ENCODE measurements at places on chromosomes 4 and X. TPM values are rescaled to one million over a fixed set of nuclear protein-coding genes. Genes with fewer than 3 reads are reported as not detected.

Gene GDPD2
- not detected for total RNA-seq

DNA sequence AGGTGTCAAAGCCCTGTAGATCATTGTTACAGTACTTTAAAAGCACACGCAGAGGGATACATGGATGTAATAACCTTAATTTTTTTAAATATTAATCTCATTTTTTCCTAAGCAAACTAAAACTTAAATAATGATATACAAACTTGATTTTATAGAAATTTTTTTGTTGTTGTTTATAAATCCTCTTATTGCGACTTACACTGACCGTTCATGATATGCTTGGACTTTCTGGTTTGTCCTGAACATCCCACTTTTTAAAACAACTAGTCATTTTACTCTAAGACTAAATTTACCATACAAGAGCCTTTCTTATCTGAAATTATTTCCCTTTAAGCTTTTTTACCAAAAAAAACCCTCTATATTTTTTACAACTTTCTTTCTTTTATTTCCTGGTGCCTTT lies 2106.0 kb downstream of the PCDH7 start:
- DNase-seq, result no peak

Gene FGA
- total RNA-seq, result 15,070 TPM

DNA sequence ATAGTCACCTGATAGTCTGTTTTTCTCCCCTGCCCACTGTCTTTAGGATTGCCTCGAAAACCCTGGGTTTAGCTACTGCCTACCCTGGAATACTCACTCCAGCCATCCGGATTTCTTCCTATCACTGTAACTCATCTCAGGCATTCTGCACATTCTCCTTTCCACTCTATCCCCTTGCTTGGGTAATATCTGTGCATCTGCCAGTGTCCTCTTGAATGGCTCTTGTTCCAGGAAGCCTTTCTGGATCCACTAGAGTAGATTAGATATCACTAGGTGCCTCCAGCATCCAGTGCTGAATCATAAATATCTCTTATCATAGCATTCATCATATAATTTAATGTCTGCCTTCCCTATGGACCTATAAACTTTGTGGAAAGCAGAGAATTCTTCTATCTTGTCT lies 17.1 kb upstream of the GALNT7 start:
- no peak for DNase-seq

DNA sequence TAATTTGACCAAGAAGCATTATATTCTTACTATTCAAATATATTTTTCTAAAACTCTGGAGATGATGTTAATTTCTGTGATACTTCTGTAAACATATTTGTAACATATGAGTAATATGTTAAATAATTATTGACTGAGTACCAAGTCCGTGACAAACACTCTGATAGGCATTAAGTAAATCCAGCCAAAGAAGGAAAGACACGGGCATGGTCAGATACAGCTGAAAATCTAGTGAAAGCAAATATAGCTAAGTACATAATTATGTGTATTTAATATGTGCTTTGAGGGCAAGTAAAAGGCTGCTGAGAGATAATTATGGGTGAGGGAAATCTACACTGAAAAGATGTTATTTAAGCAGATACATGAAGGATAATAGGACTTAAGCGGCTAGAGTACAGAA lies 1263.6 kb upstream of the ADGRL3 start:
- no peak for DNase-seq

DNA sequence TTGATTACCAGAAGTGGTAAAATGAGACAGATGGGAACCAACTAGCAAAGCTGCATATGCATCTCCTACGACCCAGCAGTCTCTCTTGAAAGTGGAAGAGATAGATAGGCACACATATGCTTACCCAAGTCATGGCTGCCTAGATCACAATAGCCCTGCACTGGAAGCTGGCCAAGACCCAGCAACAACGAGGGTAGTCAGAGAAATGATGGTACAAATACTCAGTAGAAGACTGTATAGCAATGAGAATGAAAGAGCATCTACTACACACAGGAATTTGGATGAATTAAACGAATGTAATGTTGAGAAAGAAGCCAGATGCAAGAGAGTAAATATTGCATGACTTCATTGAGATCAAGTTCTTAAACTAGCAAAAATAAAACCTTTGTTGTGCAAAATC lies 100.3 kb upstream of the FAT1 start:
- no peak for DNase-seq

GRCh38 chr4:31324814-31325213 lies 604.6 kb downstream of the PCDH7 start:
- DNase-seq, result no peak

GRCh38 chrX:53440621-53441517 lies 6.7 kb upstream of the HSD17B10 start:
- DNase-seq, result peak; percentile 66

GRCh38 chrX:136163689-136164088 lies 16.4 kb downstream of the FHL1 start:
- no peak for DNase-seq

Gene PNMA6F
- total RNA-seq, result not detected

- peak; percentile 70 for DNase-seq
Observed at GRCh38 chr4:184978211-184978610, 40.1 kb upstream of the HELT start.

Gene SPIN2B
- 3.2 TPM for total RNA-seq
